ENCODE measurements at places on chromosomes 12 and 14. TPM values are rescaled to one million over a fixed set of nuclear protein-coding genes. Genes with fewer than 3 reads are reported as not detected.

The DPPA3 gene
- total RNA-seq: not detected

The GLI1 gene
- not detected for total RNA-seq

The HPD gene
- total RNA-seq: not detected

The PTPRO gene
- total RNA-seq: not detected

The ASPG gene
- not detected for total RNA-seq

The AEBP2 gene
- 14.2 TPM for total RNA-seq

The DBX2 gene
- total RNA-seq: not detected
